ENCODE measurements at places on chromosomes 4 and X.

- no peak for DNase-seq
Measured at GRCh38 chr4:177080388-177080787, 229.3 kb upstream of the NEIL3 start.

- DNase-seq: peak; percentile 11
Measured at GRCh38 chrX:14027511-14028019, 2.1 kb downstream of the GEMIN8 start.

- no peak for DNase-seq
Measured at GRCh38 chr4:168711197-168712140, 214.6 kb downstream of the PALLD start.

GRCh38 chr4:133592106-133592505 is 443.0 kb downstream of the PCDH10 start:
- no peak for DNase-seq

DNA sequence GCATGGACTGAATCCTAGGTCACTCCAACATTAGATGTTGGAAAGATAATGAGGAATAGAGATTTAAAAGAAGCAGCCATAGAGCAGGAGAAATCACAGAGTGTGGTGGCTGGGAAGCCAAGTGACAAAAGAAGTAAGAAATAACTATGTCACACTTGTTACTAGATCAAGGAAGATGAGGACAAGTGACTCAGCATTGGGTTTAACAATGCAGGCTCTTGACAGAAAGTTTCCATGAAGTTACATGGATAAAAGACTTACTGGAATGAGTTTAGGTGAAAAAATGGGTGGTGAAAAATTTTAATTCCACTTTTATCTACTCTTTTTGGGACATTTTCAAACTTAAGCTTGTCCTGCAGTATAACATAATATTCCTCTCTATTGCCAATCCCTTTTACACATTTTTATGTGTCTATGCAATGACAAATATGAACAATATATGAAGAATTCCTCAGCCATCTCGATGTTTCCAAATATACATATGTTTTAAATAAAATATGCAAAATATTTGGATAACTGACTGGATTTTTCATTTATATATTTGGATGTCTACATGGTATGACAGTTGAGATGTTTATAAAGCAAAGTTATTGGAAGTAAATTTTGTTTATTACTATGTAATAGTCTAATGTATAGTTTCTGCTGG is 462.6 kb downstream of the IL15 start:
- DNase-seq: no peak

DNA sequence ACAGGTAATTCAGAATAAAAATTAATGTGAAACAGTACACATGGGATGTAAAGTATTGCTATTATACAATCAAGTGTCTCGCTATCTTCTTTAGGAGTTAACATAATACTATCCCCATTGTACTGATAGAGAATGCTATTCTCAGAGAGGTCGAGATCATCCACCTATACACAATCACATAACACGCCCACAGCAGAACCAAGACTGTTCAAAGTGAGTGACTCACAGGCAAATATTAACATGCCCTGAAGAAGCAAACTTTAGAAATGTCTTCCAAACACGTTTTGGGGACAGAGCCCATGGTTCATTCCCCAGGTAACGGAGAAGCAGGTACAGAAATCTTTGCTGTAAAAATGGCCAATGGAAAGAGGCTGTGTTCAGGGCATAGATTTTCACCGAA is 50.1 kb upstream of the PHKA2 start:
- no peak for DNase-seq
